Brain microvascular endothelial cell (primary cell): ENCODE measurements at places on chromosomes 4 and X.

DNA sequence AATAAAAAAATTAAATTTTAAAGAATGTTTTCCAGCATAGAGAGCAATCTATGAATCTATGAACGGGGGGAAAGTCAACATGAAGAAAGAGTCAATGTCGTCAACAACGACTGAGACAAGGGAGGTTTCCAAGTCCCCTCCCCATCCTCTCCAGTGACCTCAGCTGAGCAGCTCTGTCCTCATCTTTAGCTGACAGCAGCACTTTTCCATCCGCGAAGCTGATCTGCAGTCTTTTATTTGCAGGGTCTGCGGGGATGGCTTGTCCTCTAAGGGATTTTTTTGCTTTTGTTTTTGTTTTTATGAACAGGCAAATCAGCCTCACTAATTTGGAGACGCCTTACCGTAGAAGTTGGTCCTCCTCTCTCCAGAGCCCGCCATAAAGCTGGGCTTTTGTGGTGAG is 46.5 kb downstream of the PRKX start:
- DNase-seq, result no peak

DNA sequence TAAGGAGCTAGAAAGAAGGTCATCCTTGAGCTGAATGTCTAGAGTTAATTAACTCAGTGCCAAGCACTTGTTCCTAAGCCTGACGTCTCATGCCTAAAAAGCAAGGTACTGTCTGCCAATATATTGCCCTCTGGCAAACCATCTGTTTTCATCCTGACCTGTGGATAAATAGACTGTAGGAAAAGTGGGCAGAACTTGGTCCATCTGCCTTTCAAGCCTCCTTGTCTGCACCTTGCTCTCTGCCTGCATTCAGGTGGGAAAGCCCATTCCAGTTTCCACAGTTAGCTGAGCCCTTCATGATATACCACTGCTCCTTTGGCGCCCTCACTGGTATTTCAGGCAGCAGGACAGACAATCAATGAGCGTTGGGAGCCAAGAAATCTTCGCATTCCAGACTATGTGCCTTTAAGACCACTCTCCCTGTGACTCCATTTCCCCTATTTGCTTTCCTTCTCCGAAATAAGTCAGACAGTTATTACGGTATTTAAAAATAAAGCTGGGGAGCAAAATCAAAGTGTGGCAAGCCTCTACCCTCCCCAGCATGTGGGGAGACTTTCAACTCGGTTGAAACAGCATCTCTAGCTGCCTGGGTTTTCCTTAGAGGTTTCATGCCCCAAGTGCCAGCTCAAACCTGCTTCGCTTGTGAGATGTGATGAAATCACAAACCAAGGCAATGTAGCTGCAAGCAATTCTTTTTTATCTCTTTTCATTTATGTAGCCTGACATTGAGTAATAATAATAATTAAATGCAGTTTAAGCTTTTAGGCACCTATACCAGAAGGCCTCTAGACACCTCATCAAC is 2.5 kb upstream of the CCDC149 start:
- DNase-seq, result no peak

- DNase-seq, result no peak
Observed at GRCh38 chrX:25013632-25014365, 2.0 kb downstream of the ARX start.

DNA sequence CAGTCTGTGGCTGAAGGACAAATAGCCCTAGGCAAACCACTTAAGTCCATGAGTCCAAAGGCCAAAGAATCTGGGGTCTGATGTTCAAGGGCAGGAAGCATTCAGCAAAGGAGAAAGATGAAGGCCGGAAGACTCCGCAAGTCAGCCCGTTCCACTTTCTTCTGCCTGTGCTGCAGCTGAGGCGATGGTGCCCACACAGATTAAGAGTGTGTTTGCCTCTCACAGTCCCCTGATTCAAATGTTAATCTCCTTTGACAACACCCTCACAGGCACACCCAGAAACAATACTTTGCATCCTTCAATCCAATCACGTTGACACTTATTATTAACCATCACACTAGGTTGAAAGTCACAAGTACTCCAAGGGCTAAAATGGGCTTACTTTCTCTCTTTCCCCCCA is 605.4 kb upstream of the GNPDA2 start:
- no peak for DNase-seq

DNA sequence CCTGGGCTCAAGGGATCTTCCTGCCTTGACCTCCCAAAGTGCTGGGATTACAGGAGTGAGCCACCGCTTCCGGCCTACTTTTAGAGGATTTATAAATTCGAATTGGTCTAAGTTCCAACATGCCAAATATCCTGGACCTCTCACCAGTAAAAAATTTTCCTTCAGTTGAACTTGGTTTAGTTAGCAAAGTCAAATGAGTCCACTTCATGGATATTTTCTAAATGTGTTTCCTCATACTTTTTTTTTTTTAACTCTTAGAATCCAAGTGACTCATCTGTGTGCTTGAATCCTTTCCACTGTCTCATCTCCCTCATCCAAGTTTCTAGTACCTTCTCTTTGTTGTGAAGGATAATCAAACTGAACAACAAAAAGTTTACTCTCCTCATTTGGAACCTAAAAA is 49.7 kb downstream of the RBM47 start:
- no peak for DNase-seq
